ENCODE measurements at places on chromosomes 13 and 19. TPM values are rescaled to one million over a fixed set of nuclear protein-coding genes. Genes with fewer than 3 reads are reported as not detected.

RUBCNL gene
- total RNA-seq, result 18.5 TPM

CA11 gene
- 1.1 TPM for total RNA-seq

C2CD4C gene
- total RNA-seq, result not detected

NCAN gene
- total RNA-seq, result not detected

KIR3DL3 gene
- total RNA-seq, result not detected

PLEKHA4 gene
- 20.7 TPM for total RNA-seq

CHERP gene
- 4.2 TPM for total RNA-seq

SERPINE3 gene
- not detected for total RNA-seq

RAB3A gene
- 1.4 TPM for total RNA-seq

HIPK4 gene
- total RNA-seq, result under 0.01 TPM

ADGRE2 gene
- 0.35 TPM for total RNA-seq

ZNF564 gene
- total RNA-seq, result 9.5 TPM

NTF4 gene
- 0.23 TPM for total RNA-seq

FUT6 gene
- not detected for total RNA-seq

PROSER3 gene
- 0.47 TPM for total RNA-seq

BRD4 gene
- 8.3 TPM for total RNA-seq

CGB8 gene
- not detected for total RNA-seq

MRPL57 gene
- total RNA-seq, result 20.9 TPM

ANGPTL8 gene
- not detected for total RNA-seq

LAIR1 gene
- total RNA-seq, result not detected

ZNF610 gene
- total RNA-seq, result 4.6 TPM

ZNF579 gene
- total RNA-seq, result 3.3 TPM

KIR2DL1 gene
- not detected for total RNA-seq

SRRM5 gene
- not detected for total RNA-seq

ZFP28 gene
- 2.7 TPM for total RNA-seq

CCNE1 gene
- total RNA-seq, result 5.9 TPM

WDR62 gene
- total RNA-seq, result 1.1 TPM

WDR88 gene
- total RNA-seq, result not detected

ZNF433 gene
- total RNA-seq, result 3.2 TPM

SYNGR4 gene
- not detected for total RNA-seq

ZNF560 gene
- under 0.01 TPM for total RNA-seq

NPHS1 gene
- total RNA-seq, result not detected

ZNF43 gene
- total RNA-seq, result 2.9 TPM

CABP5 gene
- not detected for total RNA-seq

C13orf42 gene
- not detected for total RNA-seq

GPC6 gene
- 32.8 TPM for total RNA-seq

ACTL9 gene
- total RNA-seq, result not detected

All from smooth muscle cell of the coronary artery (primary cell).